ENCODE measurements at places on chromosomes 1 and 21.

GRCh38 chr21:44939532-44940115 lies at the start of gene SLX9:
Gene SLX9 (plus strand): TSS chr21:44940029. CDS start chr21:44940058, 29 bp downstream.
- DNase-seq, result peak; percentile 93

- DNase-seq, result no peak
Observed at GRCh38 chr1:234938924-234939323, 189.7 kb downstream of the TOMM20 start.

GRCh38 chr1:7224644-7225043 lies 439.4 kb downstream of the CAMTA1 start:
- no peak for DNase-seq

DNA sequence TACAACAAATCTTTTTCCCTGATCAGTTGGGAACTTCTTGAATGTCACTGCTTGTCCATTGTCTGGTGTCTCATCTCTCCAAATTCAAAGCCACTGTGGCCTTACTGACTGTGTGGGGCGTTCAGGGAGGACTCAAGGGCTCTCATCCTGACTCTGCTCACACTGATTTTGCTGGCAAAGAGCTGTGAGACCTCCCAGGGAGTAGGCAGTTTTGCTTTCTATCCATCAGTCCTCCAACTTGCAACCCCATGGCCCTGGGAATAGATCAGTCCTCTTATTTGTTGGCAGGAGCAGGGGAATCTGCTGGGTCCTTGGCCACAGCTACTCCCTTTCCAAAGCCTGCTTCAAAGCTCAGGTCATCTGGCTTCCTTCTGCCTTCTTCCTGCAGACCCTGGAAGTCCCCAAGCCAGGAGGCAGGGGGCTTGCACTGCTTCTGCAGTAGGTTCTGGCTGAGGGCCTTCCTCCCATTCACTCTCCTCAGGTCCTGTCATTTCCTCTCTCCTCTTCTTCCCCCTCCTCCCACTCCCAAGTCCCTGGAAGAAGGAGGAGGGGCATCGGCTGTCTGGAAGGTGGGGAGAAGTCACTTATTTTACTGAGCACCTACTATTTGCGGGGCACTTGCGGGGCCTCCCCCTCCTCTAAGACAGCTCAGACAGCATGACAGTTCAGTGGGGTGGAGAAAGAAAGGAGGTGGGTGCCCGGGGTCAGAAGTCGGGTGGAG lies 876 bp upstream of the NAV1 start:
- no peak for DNase-seq

DNA sequence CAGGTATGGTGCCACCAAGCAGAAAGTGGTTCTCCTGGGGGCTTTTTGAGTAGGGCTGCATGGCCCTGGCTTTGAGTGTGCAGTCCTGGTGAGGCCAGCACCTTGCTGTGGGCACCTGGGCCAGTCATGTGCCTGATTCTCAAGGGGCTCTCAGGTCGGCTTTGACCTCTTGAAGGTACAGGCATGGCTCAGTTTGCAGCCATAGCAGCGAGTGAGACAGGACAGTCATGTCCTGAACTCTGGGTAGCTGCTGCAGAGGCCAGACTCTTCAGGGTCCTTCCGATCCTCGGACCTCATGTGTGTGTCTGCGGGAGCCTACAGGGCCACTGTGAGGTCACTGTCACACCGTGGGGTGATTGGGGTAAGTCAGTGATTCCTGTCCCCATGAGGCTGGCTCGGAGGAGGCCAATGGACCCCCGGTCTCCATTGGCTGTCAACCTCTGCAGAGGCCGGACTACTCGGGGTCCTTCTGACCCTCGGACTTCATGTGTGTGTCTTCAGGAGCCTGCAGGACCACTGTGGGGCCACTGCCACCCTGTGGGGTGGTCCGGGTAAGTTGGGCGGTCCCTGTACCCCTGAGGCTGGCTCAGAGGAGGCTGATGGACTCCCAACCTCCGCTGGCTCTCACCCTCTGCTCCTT lies 95.2 kb upstream of the C1orf174 start:
- no peak for DNase-seq

DNA sequence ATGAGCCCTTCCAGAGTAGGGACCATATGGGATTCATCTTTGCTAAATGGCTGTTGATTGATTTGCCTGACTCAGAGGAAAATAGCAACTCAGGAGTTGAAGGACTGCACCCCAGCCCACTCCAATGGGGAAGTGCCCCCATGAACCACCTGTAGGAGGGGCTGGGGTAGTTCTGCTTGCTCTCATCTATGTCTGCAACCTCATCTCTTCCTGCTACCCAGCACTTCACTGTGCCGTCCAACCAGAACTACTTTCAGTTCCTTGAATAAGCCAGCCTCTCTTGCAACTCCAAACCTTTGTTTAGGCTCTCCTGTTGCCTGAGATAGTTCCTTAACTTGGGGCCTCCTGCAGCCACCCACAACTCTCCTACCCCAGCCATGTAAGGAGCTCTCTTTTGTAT lies 26.6 kb downstream of the BEND5 start:
- DNase-seq, result no peak

GRCh38 chr1:153394391-153394790 lies 3.5 kb upstream of the S100A8 start:
- DNase-seq, result no peak

- no peak for DNase-seq
Observed at GRCh38 chr1:15953294-15953771, 22.6 kb downstream of the ZBTB17 start.

GRCh38 chr1:230909974-230910754 lies 41.8 kb upstream of the C1orf198 start:
- DNase-seq, result no peak

DNA sequence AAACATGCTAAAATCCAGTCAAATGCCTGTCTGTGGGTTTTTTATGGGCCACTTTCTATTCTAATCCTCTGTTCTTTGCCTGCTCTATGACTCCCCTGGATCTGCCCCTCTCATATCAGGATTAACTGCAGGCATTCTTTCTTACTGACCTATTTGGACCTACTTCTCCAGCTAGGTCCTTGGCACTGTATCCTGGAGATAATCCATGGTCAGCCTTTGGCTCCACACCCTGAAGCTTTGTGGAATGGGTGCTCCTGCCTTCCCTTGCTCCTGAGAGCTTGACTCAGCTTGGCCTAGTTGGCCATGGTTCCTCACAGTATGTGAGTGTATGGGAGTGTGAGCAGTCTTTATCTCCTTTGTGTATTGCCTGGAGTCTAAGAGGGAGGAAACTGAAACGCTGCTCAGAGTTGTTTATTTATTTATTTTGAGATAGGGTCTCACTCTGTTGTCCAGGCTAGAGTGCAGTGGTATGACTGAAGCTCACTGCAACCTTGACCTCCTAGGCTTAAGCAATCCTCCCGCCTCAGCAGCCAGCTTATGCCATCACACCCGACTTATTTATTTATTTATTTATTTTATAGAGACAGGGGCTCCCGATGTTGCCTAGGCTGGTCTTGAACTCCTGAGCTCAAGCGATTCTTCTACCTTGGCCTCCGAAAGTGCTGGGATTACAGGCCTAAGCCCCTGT lies 28.7 kb upstream of the CDC14A start:
- no peak for DNase-seq

GRCh38 chr1:227169343-227169742 lies 148.9 kb downstream of the CDC42BPA start:
- no peak for DNase-seq

- DNase-seq, result no peak
Observed at GRCh38 chr1:29370067-29370466, 133.7 kb downstream of the PTPRU start.

- no peak for DNase-seq
Observed at GRCh38 chr1:200873671-200874397, 1.1 kb downstream of the GPR25 start.

DNA sequence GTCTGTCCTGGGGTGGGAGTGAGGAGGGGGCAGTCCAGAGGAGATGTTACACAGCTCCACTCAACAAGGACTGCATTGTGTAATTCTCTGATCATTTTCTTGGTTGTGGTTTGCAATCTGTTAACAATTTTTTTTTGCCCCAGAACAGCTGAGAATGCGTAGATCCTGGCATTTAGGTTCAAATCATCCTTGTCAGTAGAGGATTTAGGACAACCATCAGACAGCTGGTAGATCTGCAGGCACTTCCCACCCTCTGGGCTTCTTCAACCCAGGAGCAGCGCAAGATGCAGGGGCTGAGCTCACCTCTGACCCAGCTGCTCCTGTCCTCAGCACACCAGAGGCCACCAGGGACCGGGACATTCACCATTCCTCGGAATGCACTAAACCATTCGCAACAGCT lies 13.5 kb downstream of the BCAR3 start:
- no peak for DNase-seq

DNA sequence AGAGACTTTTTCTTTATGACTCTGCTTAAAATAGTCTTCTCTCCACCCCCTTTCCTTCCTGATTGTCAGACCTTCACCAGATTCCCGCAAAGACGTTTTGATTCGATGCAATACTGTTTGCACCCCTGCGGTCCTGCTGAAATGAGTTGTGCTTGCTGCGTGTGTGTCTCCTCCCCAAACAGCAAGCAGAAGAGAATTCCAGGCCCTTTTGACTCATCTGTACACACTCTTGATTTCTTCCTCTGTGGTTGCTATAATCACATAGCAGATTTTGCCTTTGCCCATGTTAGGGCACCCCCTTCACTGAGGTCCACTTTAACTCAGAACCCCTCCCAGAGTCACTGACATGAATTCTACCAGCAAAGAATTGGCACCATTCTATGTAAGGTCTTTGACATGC lies 136.5 kb downstream of the ZZZ3 start:
- peak; percentile 76 for DNase-seq

GRCh38 chr1:151563376-151563775 lies 23.3 kb downstream of the TUFT1 start:
- no peak for DNase-seq

- no peak for DNase-seq
Observed at GRCh38 chr1:2085080-2085479, 34.9 kb downstream of the PRKCZ start.

GRCh38 chr21:45607909-45608295 lies 35.6 kb upstream of the PCBP3 start:
- DNase-seq, result no peak

- no peak for DNase-seq
Observed at GRCh38 chr1:52203935-52204625, 62.2 kb downstream of the ZFYVE9 start.

GRCh38 chr21:45102391-45102932 lies 28.1 kb downstream of the ADARB1 start:
- peak; percentile 84 for DNase-seq

DNA sequence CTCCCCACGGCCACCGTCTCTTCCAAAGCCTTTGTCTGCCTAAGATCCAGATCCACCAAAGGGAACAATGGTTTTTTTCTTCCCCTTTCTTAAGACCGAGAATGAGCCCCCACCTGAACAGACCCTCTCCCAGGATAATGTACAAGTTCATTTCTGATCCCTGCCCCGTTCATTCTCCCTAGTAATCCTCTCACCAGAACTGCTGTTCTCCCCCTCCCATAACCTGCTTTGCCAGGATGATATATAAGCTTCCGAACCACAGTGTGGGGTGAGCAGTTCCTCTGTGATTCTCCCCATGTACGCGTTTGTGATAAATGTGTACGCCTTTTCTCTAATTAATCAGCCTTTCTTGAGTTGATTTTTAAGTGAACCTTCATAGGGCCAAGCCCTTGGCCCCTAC lies 4.9 kb downstream of the RD3 start:
- no peak for DNase-seq

- no peak for DNase-seq
Observed at GRCh38 chr21:28396421-28396820, 596.3 kb downstream of the LTN1 start.

- DNase-seq, result no peak
Observed at GRCh38 chr1:175792136-175792535, 48.7 kb upstream of the TNR start.

- no peak for DNase-seq
Observed at GRCh38 chr1:208604295-208604694, 360.1 kb upstream of the PLXNA2 start.

- peak; percentile 14 for DNase-seq
Observed at GRCh38 chr1:246482805-246483568, 24.1 kb downstream of the SMYD3 start.

DNA sequence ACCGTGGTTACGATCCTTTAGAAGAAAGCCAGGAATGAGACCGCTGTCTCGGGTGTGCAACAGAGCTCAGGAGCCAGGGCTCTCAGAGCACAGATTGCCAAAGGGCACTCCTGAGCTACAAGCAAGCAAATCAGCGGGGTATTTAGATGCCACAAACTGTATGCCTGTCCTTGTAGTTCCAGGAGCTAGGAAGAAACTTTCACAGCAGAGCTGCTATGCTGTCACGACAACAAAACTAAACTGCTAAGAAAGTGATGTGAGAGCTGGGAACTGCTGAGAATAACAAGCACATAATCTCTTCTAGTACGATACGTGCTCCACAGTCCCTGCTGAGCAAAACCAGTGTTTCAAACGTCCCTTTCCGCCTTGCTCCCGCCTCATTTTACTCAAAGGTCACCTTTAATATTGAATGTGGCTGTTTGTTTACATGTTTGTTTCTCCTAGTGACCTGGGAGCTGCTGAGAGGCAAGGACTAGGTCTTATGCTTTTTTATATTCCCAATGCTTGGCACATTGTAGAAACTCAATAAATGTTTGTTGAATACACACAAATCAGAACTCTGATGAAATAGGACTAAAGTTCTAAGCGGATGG lies 14.7 kb downstream of the GREM2 start:
- DNase-seq, result no peak

- DNase-seq, result peak; percentile 40
Observed at GRCh38 chr1:110746644-110747259, 72.0 kb upstream of the KCNA3 start.

DNA sequence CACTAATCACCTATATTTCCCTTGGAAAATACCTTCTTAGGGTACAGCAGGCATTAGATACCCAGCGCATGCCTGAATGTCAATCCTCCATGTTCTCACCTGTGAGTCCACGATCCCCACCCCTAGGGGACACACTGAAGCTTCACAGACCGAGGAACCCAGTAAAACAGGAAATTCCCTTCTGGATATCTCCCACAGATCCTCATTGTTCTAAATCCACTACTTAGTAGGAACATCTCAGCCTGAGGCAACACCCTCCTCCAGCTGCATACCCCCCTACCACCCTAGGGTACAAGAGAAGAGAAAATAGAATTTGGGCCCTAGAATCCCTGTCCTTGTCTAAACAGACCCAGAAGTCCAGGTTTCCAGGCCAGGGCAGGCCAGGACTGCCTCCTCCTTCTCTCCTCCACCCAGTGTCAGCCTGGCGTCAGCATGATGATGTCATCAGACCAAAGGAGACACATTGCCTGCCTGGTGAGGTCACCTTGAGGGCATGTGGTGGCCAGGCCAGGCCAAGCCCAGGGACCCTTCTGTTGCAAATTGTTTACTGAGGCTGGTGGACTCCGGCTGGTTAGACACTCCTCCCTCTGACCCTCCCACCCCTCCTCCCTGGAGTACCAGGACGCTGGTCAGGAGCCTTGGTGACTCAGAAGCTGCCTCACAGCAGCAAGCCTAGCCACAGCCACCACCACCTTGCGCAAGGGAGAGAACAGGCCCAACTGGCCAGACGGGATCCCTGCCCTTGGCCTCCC lies 6.2 kb downstream of the NECTIN4 start:
- peak; percentile 94 for DNase-seq

- DNase-seq, result no peak
Observed at GRCh38 chr1:104387716-104388508, 638.2 kb downstream of the AMY1C start.

- no peak for DNase-seq
Observed at GRCh38 chr1:230159580-230159979, 92.5 kb downstream of the GALNT2 start.

- DNase-seq, result peak; percentile 26
Observed at GRCh38 chr1:10415211-10415930, 14.9 kb upstream of the CENPS start.

GRCh38 chr1:58780411-58780810 lies 3.4 kb downstream of the JUN start:
- no peak for DNase-seq
